ENCODE measurements at places on chromosomes 13 and 19.

- DNase-seq: peak; percentile 85
Measured at GRCh38 chr13:48818495-48819356, 157.0 kb upstream of the FNDC3A start.

GRCh38 chr19:41325947-41326706 is 16.2 kb downstream of the CCDC97 start:
- peak; percentile 68 for DNase-seq

DNA sequence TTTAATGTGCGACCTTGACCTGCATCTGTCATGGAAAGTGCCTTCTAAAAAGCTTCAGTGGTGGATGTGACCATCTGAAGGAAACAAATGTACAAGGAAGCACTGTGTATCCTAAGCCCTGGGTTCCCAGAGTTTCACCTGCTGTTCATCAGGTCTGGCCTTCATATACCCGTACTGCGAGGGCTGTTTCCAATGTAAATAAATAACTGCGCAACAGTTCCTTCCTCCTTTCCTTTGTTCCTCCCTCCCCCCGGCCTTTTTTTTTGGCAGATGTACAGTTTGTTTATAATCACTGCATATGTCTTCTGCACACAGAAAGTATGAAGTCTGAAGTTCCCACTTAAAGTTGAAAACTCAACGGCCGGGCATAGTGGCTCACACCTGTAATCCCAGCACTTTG is 5.2 kb downstream of the FAAP24 start:
- DNase-seq: no peak

GRCh38 chr19:53388168-53388567 is 6.8 kb upstream of the ZNF765 start:
- DNase-seq: no peak

DNA sequence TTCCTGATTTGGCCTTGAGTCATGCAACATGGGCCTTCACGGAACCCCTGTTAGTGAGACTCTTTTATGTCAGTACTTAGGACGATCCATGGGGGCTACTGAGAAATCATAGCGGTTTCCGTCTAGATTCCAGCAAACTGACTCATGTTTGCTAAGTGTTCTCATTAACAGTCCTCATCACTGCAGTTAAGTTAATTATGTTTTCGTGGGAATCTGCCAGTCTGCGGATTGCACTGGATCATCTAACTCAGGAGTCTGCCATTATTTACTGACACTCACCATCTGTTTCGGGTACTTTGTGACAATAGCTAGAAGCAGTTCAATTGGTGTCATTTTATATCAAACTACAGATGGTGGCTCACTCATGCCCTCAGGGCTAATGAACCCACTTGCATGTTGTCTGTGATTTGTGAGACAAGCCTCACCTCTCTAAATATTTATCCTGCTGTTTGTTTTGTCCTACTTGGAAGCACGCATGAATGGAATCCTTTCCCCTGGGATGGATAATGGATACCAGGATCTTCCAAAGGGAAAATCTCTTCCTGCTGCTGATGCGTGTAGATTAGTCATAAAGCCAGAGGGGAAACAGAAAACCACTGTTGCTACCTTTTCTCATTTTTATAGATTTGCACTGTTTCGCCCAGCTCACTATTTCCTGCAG is 61.8 kb downstream of the RAB20 start:
- DNase-seq: peak; percentile 95

DNA sequence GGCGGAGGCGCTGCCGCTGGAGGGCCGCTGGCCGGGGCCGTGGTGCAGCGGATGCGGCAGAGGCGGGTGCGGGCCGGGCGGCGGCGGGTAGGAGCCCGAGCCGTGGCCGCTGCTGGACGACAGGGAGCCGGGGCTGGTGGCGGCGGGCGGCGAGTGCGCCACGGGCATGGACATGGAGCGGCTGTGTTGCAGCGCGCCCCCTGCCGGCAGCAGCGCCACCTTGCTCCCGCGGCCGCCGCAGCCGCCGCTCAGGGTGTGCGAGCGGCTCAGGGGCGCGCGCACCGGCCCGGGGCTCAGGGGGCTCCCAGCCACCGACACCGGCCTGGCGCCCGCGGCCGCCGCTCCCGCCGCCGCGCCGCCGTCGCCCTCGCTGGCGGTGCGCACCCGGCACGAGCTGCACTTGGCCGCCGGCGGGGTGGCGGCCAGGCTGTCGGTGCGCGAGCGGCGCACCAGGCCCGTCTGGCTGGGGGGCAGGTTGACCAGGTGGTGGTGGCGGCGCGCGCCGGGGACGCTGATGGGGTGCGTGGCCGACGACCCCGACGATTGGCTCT is 1.7 kb downstream of the IRS2 start:
- DNase-seq: peak; percentile 57

- no peak for DNase-seq
Measured at GRCh38 chr19:17993076-17993813, 14.7 kb upstream of the ARRDC2 start.

- no peak for DNase-seq
Measured at GRCh38 chr13:78596399-78596735, 7.0 kb downstream of the POU4F1 start.

DNA sequence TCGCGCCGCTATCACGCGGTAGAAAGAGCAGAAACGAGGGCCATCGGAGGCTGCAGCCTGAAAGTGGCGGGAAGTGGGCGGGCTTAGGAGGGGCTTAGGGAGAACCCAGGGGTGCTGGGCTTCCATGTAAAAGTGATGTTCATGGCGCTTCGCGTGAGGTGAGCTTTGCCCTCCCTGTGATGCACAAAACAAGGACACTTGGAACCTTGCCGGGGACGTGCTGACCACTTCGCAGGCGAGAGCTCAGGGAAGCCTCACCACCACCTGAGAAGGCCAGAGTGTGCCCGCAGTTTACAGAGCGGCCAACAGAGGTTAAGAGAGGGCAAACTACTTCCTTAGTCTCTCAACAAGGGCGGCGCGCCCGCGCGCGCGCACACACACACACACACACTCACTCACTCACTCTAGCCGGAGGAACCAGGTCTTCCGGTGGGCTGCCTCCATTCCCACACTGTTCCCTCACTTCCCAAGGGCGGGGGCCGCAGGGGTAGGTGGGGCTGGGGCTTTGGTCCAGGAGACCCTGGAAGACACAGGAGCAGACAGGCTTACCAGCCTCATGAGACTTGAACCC is 651 bp downstream of the GAPDHS start:
- no peak for DNase-seq

DNA sequence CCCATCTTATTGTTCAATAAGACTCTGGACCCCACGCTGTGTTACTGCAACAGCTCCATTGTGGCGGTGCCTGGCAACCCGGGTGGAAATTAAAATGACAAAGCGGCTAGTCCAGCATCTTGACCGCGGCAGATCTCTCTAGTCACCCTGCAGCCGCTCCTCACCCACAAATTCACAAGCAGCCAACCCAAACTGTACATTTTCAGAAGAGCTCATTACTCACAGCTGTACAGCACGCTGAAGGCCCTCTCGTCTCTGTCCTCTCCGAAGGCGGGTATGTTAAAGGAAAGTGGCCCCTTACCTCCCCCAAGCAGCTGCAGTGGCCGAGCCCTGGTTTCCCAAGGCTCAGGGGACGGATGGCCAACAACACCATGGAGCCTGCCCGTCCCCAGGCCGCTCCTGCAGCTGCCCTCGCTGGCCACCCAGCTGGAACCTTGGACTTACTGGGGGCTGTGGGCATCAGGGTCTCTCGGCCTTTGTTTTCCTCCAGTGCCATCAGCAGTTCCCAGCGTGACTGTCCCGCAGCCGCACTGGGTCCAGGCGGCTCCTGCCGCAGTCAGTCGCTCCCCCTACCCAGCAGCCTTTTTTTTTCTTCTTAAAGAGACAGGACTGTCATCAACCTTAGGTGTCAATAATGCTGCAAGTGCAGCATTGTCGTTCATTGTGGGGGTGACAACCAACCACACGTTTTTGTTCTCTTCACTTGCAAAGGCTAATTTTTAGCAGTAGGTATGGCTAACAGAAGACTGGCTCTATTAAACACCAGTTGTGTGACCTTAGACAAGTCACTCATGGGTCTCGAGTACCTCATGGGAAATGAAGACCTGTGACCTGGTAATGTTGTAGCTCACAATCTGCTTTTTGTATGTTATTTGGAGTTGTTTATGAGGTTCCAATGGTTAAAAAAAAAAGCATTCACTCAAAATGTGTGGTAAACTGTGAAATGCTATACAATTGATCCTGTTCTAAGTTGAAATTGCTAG is at the start of gene SACS:
SACS (minus strand) TSS at position 532 of the 983 bp plus-strand sequence. CDS start 22,463 bp downstream, outside the sequence.
- peak; percentile 70 for DNase-seq

DNA sequence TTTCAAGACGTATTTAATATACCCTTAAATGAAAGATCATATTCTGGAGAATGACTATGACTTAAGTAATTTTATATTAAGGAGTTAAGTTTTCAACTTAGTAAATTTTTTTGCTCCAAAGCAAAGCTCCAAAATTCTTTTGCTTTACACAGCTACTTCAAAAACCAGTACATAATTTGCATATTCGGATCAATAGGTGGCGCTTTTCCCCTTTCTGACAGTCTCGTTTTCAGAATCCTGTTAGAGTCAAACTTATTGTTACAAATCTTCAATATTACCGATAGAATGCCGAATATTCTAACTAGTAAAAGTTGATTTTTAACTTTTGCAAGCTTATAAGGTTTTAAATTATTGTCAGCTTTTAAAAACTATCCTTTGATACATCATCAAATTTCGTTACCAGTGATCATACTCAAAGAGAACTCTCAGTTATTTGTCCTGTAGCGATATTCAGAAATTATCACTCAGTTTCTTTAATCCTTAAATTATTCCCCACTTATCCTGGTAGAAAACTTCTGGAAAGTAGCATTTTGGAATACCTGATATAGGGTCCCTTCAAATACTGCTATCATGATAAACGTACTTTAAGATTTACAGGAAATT is 852.7 kb upstream of the KLHL1 start:
- DNase-seq: peak; percentile 23
